Activated CD8-positive, alpha-beta T cell treated with anti-CD3 and anti-CD28 coated beads, Interleukin-2, amount 10 ng/mL, durations not matched to agents 7 days and 5 days (primary cell): ENCODE measurements at places on chromosomes 5 and 9. TPM values are rescaled to one million over a fixed set of nuclear protein-coding genes. Genes with fewer than 3 reads are reported as not detected.

IL13 gene
- 1.6 TPM for total RNA-seq

NR5A1 gene
- total RNA-seq: not detected

TPRN gene
- 12.0 TPM for total RNA-seq

WASHC1 gene
- total RNA-seq: 22.8 TPM

RANBP17 gene
- 0.13 TPM for total RNA-seq

CKMT2 gene
- total RNA-seq: not detected

PDLIM4 gene
- total RNA-seq: not detected
